ENCODE measurements at places on chromosomes 2 and 18.

- H3K27me3 ChIP-seq, result no peaks in the 10 kb centered on the region
- H3K27ac ChIP-seq, result peak overlapping the region; percentile 87
- peak overlapping the region; percentile 95 for H3K4me3 ChIP-seq
- H3K4me1 ChIP-seq, result peaks cover 52% of the 10 kb centered on the region
Observed at GRCh38 chr2:37670378-37671008, 949 bp downstream of the CDC42EP3 start.

GRCh38 chr2:241083091-241083415 lies 19.0 kb downstream of the MTERF4 start:
- DNase-seq, result no peak
- no peak overlapping the region for H3K4me3 ChIP-seq
- H3K27ac ChIP-seq, result no peak overlapping the region
- H3K4me1 ChIP-seq, result no peaks in the 10 kb centered on the region

DNA sequence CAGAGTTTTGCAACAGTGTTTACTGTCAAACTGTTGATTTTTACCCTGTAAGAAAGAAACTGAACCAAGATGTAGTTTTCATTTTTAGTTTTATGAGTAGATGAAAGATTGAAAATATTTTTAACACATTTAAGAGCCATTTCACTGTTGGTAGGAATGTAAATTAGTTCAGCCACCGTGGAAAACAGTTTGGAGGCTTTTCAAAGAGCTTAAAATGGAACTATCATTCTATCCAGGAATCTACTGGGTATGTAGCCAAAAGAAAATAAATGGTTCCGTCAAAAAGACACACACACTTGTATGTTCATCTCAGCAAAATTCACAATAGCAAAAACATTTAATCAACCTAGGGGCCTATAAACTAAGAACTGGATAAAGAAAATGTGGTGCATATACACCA lies 729.8 kb upstream of the CDH7 start:
- H3K27me3 ChIP-seq, result no peaks in the 10 kb centered on the region
- no peak overlapping the region for H3K27ac ChIP-seq
- H3K4me1 ChIP-seq, result no peaks in the 10 kb centered on the region
- no peak overlapping the region for H3K4me3 ChIP-seq
- no peaks in the 10 kb centered on the region for H3K36me3 ChIP-seq

- peak; percentile 51 for DNase-seq
- H3K4me3 ChIP-seq, result no peak overlapping the region
- peak overlapping the region; percentile 33 for H3K27ac ChIP-seq
- peaks cover 22% of the 10 kb centered on the region for H3K4me1 ChIP-seq
- H3K36me3 ChIP-seq, result no peaks in the 10 kb centered on the region
Observed at GRCh38 chr2:71503837-71504236, 50.5 kb downstream of the DYSF start.

DNA sequence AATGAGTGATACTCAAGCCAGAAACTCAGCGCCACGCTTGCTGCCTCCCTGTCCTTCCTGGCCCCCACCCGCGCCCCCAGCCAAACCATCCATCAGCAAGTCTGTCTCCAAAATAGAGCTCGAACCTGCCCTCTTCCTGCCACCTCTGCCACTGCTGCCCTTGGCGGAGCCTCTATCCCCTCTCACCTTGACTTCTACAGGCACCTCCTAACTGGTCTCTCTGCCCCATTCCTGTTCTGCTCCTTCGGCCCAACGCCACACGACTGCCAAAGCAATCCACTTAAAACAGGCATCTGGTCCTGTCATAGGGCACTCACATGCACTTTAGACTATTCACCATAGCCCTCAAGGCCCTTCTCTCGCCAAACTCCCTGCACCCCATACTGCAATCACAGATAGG lies 210.3 kb upstream of the SMAD2 start:
- DNase-seq, result no peak
- peaks cover 98% of the 10 kb centered on the region for H3K27me3 ChIP-seq
- no peaks in the 10 kb centered on the region for H3K4me1 ChIP-seq
- no peaks in the 10 kb centered on the region for H3K36me3 ChIP-seq
- no peak overlapping the region for H3K27ac ChIP-seq

- H3K4me3 ChIP-seq, result no peak overlapping the region
- H3K36me3 ChIP-seq, result no peaks in the 10 kb centered on the region
- no peaks in the 10 kb centered on the region for H3K4me1 ChIP-seq
- no peak overlapping the region for H3K27ac ChIP-seq
- H3K27me3 ChIP-seq, result no peaks in the 10 kb centered on the region
- DNase-seq, result no peak
Observed at GRCh38 chr18:53644799-53645471, 579.5 kb downstream of the MBD2 start.

DNA sequence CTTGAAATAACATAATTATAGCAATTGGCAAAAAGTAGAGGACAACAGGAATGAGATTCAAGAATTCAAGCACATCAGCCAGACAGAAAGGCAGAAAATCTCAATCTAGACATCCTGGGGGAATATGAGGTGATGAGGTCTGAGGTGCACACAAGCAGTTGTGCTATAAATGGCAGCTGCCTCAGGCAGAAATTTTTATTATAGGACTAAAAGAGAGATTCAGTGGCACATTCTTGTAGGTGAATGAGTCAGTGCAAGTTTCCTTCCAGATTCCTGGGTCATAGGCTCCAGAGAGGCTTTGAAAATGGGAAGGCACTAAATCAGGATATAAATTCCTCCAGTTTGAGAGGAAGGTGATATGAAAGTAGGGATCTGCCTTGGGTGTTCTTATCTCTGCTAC lies 127.2 kb upstream of the THSD7B start:
- H3K4me3 ChIP-seq, result no peak overlapping the region
- no peaks in the 10 kb centered on the region for H3K36me3 ChIP-seq
- DNase-seq, result no peak
- H3K4me1 ChIP-seq, result no peaks in the 10 kb centered on the region

GRCh38 chr18:78528411-78529258 lies 451.0 kb upstream of the SALL3 start:
- no peaks in the 10 kb centered on the region for H3K27me3 ChIP-seq
- H3K36me3 ChIP-seq, result no peaks in the 10 kb centered on the region
- DNase-seq, result no peak
- H3K4me3 ChIP-seq, result no peak overlapping the region
- no peak overlapping the region for H3K27ac ChIP-seq

- H3K27ac ChIP-seq, result no peak overlapping the region
- no peak for DNase-seq
- peaks cover 23% of the 10 kb centered on the region for H3K27me3 ChIP-seq
- H3K4me1 ChIP-seq, result peaks cover 6% of the 10 kb centered on the region
Observed at GRCh38 chr2:20362701-20363435, 12.2 kb upstream of the PUM2 start.

- no peak for DNase-seq
- H3K36me3 ChIP-seq, result no peaks in the 10 kb centered on the region
- no peaks in the 10 kb centered on the region for H3K4me1 ChIP-seq
- no peaks in the 10 kb centered on the region for H3K27me3 ChIP-seq
Observed at GRCh38 chr2:12824351-12824777, 107.6 kb downstream of the TRIB2 start.

GRCh38 chr2:188931361-188931760 lies 42.8 kb upstream of the COL3A1 start:
- H3K4me1 ChIP-seq, result peaks cover 10% of the 10 kb centered on the region
- no peak overlapping the region for H3K4me3 ChIP-seq
- H3K36me3 ChIP-seq, result no peaks in the 10 kb centered on the region
- no peak for DNase-seq
- no peak overlapping the region for H3K27ac ChIP-seq

GRCh38 chr2:200677721-200678532 lies 92.1 kb downstream of the AOX1 start:
- H3K27ac ChIP-seq, result no peak overlapping the region
- H3K4me1 ChIP-seq, result no peaks in the 10 kb centered on the region
- DNase-seq, result no peak
- peaks cover 30% of the 10 kb centered on the region for H3K27me3 ChIP-seq
